ENCODE measurements at places on chromosomes 12 and 14.

GRCh38 chr14:91919814-91920213 lies 27.7 kb downstream of the FBLN5 start:
- no peak for DNase-seq

DNA sequence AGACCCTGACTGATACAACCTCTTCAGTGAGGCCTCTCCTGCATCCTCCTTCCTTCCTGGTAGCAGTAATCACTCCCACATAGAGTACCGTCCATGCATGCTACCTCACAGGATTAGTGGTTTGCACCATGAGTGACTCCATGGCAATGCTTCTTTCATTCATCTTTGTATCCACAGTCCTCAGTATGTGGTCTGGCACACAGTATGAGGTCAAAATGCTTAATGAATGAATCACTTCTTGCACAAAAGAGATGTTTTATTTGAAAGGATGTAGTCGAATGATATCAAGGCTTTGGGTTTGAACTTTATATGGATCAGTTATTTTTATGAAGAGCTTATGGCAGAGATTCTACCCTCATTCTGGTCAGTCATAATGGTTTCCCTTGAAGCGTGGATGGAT lies 42.2 kb downstream of the KCNA5 start:
- peak; percentile 89 for DNase-seq

DNA sequence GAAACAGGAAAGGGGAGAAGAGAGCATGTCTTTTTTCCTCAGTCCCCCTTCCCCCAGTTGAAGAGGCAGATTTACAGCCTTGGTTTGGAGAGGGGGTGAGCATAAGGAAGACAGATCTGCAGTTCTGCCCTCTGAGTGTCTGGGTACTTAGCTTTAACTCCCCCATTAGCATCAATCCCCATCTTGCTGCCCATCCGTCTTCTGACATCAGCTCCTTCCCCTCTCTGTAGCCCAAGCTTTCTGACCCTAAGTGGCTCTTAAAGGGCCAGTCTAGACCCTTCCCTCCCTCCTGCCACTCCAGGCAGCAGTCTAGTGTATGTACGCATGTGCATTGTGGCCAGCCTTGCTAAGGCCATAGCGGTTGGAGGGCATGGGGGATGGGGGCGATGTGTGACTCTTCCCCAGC lies 7.3 kb downstream of the GPR84 start:
- no peak for DNase-seq

DNA sequence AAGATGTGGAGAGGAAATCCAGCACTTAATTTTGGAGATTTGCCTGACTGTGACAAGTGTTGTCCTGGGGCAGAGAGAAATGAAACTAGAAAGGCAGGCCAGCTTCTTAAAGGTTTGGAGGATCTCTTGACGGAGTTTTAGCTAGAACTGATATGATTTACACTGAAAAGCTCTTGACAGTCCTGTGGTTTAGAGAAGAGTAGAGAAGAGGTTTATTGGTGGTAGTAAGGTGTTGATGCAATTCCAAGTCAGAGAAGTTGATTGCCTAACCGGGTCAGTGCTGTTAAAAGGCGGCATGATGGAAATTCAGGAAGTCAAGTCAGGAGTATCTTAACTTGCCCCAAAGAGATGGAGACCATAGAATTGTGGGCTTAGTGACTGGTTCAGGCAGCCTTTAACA lies 89.0 kb upstream of the TRAF3 start:
- no peak for DNase-seq

All from SW480 (cell line).